ENCODE measurements at places on chromosomes 13 and 19. TPM values are rescaled to one million over a fixed set of nuclear protein-coding genes. Genes with fewer than 3 reads are reported as not detected.

Gene TEX26
- total RNA-seq, result not detected

Gene AMER2
- total RNA-seq, result not detected

Gene ZNF682
- 1.7 TPM for total RNA-seq

Gene SPACA4
- 0.27 TPM for total RNA-seq

Gene CTXN1
- total RNA-seq, result 4.4 TPM

Gene ERICH6B
- total RNA-seq, result not detected

DNA sequence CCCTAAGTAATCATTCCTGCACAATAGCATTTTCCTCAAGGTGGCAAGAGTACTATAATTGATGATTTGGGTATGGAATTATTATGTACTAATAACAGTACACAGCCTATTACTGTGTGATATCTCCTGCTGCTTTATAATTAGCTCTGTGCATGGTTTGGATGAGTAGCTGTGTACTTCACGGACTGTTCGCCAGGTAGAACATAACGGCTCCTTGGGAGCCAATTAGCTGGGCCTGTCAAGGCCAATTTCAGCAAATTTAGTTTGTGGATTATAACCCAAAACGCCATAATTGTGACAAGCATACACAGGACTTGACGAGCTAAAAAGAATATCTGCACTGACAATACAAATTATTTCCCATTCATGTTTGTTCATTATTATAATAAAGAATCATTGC, 1584.2 kb downstream of the SLITRK1 start:
- DNase-seq, result no peak

DNA sequence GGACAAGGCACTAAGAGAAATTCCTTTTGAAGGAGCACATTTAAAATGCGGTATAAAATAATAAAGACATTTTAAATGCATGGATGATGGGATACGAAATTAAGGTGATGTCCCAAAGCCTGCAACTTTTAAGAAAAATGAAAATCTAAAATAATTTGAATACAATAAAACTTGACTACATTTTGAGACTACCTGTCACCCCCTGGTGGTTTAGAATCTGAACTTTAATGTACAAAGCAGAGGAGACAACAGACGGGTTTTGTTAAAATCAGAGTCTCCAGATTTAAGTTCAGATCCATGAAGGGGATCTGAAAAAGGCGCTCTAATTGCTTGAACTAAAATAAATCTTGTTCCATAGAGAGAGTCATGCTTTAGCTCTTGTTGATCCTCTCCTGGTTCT, 1129.3 kb upstream of the PCDH20 start:
- DNase-seq, result no peak

- no peak for DNase-seq
These were observed 50.2 kb upstream of the TPM4 start for GRCh38 chr19:16026131-16026530.

DNA sequence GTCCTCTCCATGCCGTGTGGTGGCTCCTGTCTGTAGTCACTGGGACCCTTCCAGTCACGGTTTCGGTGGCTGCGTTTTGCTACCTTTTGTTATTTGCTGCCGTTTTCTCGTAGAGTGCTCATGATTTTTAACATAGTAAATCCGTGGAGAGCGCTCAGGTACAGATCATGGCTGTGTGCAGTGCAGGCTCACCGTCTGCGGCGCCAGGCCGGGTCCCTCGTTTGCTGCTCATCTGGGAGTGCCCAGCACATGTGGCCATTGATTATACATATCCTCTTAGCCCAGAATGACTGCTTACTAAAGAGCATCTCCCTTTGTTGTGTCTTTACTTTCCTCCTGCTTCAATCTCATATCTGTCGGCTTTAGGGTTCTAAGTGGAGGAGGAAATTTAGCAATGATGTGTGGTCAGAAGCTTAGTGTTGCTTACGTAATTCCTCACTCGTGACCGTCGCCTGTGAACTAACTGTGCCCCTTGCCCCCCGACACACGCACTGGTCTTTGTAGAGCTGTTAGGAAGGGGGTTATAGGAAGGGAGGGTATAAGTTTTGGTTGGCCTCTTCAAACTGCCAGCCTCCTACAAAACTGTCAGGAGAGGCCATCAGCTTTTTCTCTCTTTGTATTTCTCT, 31.8 kb downstream of the TFDP1 start:
- no peak for DNase-seq

GRCh38 chr19:40419780-40420179, 6.0 kb downstream of the SERTAD1 start:
- no peak for DNase-seq

- DNase-seq, result no peak
These were observed 25.2 kb downstream of the ANKRD27 start for GRCh38 chr19:32649751-32650150.

GRCh38 chr19:18946918-18947317, 5.9 kb upstream of the HOMER3 start:
- DNase-seq, result no peak
